ENCODE measurements at places on chromosomes 16 and 17. TPM values are rescaled to one million over a fixed set of nuclear protein-coding genes. Genes with fewer than 3 reads are reported as not detected.

ATP2A1 gene
- 0.22 TPM for total RNA-seq

AP2B1 gene
- 88.4 TPM for total RNA-seq

CTU2 gene
- 28.8 TPM for total RNA-seq

KRT222 gene
- 1.00 TPM for total RNA-seq

Data from uterine smooth muscle cell (primary cell).